OCI-M1 (cell line): ENCODE measurements at places on chromosomes 3 and 15.

GRCh38 chr3:57029924-57030323 is 30.5 kb upstream of the SPATA12 start:
- no peak for DNase-seq

- DNase-seq: no peak
These were observed 151.2 kb downstream of the PLCL2 start for GRCh38 chr3:17035966-17036365.

GRCh38 chr3:57777774-57778173 is 21.7 kb downstream of the SLMAP start:
- no peak for DNase-seq

DNA sequence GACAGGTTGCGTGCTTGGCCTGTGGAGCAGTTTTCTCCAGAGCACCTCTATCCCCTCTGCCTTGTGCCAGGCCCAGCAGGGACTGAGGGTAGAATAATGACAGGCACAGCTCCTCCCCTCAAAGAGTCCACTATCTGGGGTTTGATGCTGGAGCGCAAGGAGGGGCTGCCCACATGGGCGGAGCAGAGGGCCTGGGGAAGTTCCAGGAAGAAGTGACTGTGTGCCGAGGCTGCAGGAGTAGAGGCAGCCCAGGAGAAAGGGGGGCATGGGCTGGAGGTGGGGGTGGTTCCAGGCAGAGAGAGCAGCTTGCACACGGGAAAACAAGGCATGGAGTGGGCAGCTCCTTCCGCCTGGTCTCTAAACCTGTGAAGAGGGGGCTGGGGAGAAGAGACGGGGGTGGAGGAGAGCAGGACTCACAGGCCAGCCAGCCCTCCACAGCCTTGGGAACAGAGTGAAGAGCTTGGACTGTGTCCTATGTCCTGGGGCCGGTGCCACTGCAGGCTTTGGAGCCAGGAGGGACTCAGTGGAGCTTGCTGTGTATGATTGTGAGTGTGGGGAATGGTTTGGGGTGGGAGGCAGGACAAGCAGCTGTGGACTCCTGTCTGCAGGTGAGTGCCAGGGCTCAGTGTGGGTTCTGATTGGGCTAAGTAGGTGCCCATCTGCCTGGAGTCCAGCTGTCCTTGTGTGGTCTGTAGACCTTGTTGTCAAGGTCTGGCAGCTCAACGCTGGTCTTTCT is 48.1 kb downstream of the APBA2 start:
- peak; percentile 83 for DNase-seq

DNA sequence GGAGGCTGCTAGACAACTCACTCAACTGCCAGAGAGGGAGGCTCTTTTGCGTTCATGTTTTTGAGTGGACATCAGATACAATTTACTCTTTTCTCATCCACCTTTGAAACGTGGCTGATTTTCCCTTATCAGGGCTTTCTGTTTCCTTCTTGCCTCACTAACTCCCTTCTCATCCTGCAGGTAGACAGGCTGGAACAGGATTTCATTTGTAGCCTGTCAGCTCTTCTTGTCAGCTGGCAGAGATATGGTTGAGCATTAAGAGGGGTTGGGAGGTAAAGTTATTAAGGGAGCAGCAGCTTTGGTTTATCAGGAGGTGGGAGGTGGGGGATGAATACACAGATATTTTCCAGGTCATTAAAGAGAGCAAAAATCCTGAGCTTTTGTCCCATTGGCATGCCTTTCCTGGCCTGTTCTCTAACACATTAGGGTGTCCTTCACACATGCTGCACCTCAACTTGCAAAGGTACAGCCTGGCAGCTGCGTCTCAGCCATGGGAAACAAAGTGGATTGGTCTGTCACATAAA is 73.5 kb downstream of the PPM1L start:
- no peak for DNase-seq

DNA sequence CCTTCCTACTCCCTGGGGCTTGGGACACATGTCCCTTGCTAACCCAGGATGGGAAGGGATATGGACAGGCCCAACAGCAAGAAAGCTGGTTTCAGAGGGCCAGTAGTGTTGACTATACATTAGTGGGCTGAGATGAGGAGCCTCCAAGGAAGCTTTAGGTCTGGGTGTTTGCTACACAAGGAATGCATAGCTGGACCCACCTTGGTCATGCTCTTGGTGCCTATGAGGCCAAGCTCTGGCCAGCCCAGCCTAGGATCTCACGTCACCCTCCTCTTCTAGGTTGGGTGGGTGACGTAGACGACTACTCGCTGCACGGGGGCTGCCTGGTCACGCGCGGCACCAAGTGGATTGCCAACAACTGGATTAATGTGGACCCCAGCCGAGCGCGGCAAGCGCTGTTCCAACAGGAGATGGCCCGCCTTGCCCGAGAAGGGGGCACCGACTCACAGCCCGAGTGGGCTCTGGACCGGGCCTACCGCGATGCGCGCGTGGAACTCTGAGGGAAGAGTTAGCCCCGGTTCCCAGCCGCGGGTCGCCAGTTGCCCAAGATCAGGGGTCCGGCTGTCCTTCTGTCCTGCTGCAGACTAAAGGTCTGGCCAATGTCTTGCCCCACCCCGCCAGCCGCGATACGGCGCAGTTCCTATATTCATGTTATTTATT is 653 bp upstream of the WDR6 start:
- peak; percentile 40 for DNase-seq

DNA sequence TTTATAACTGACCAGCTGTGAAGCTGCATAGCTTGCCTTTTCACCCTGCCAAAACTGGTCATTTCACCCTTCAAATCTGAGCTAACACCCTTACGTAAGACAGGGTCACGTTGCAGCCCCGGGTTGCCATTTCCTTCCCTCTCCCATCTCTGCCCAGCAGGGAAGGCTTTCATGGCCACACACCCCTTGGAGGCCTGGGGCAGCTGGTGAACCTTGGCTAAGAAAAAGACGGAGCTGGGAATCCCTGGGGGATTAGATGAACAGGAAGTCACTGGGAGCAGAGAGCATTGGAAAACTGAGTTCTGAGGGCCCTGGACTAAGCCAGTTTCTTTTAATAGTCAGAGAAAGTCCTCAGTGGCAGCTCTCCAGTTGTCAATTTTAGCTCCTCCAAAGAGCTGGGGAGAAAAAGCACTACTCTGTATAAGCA is 67.8 kb downstream of the TTC23 start:
- DNase-seq: no peak

DNA sequence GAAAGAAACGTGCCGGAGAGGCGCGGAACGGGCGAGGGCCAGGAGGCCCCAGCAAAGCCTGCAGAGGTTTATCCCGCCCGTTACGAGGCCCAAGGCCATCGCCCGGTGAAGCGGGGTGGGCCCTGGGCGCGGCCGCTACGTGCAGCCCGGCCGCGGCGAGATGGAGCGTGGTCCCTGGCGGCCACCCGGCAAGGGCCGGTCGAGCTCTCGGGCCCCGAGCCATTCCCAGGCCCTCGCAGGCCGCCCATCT is 1.1 kb downstream of the PKM start:
- no peak for DNase-seq

- no peak for DNase-seq
These were observed 6.7 kb upstream of the IGDCC3 start for GRCh38 chr15:65384505-65384894.

DNA sequence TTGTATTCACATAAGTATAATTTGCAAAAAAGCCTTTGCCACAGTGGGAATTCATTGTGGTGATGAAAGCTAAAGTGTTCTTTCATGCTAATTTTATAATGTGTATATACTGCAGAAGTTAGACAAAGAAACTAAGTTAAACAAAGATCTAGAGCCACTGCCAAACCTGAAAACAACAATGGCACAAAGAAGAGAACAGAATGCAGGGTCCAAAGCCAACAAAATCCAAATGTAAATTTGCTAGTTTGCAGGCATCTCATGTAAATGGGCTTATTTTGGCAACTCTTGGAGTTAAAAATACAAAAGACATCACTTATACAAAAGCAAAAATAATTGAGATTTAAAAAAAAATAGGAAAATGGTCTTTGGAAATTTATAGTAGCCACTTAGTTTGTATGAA is 123.0 kb downstream of the TCF12 start:
- no peak for DNase-seq

DNA sequence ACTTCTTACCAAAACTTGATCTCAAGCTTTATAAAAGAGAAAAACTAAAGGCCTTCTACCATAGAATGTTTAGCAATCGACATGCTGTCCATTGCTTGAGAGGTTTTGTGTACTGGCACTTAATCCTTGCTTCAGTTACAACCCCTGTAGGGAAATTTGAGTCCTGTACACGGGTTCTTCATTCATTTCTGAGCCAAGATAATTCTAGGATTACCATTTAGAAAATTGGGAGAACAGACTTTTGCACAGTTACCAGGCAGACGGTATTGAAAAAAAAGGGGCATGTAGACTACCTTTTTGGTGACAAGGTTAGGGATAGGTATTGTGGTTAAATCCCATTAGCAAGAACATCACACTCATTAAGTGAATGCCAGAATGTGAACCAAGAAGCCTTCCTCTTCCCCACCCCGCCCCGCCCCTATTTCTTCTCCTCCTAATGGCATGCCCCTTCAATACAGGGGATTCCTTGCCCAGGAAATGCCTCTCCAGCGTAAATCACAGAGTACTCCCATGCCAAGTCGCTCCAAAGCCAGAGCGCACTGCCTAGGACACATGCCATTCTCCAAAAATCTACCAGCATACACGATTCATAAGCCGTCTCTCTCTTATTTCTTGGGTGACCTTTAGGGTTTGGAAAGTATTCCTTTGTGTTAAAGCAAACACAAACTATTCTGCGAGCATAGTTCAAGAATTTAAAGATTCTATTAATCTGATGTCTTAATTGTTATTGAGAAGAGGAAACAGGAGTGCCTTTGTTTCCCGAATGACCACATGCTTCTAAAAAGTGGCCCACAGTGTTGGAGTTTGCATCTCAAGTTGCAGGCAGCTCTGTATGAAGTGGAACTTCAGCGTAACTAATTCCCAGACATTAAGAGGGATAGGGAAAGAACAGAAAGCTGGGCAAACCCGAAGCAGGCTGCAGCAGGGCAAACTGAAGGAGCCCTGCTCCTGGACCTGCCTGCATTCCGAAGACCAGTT is 164.0 kb upstream of the NR2F2 start:
- no peak for DNase-seq

DNA sequence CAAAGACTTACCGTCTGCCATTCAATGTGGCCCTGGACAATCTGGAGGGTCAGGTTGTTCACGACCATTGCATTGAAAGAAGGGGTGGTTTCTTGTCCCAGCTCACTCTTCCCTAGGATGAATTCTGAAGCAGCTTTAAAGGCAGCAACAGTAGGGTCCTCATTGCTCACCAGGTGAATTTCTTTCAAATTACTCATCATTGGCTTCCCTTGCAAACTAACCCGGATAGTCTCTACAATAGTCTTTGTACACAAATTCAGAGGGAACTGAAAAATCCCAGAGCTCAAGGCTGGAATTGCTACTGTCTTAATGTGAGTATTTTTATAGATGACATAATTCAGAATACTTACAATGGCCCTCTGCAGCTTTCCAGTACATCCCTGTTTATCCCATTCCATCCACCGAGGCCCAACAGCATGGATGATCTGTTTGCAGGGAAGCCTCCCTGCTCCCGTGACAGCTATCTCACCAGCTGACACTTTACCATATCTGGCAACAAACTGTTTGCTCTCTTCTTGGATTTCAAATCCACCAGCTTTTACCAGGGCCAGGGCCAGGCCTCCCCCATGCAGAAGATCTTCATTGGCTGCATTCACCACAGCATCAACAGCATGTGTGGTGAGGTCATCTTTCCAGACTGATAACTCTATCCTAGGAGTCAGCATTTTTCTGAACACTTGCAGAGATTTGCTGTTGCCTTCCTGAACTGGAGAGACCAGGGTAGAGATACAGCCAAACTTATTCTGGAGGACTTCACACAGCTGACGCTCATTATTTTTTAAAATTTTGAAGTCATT is 8.6 kb downstream of the PARP9 start:
- no peak for DNase-seq

DNA sequence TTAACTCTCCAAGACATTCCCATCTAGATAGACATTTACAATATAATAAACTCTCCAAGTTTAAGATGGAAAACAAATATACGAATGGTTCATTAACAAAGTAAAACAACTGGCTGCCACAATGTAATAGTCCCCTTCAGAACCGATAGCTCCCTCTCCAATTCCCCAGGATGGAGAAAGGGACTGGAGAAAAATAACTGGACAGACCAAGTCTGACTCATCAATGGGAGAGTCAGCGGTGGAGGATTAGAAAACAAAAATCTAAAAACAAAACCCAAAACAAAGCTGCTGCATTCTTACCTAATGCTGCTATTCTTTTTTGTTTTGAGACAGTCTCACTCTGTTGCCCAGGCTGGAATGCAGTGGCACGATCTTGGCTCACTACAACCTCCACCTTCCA is 468.1 kb downstream of the SHQ1 start:
- DNase-seq: no peak

- no peak for DNase-seq
These were observed 73.3 kb downstream of the SETMAR start for GRCh38 chr3:4376499-4376898.

DNA sequence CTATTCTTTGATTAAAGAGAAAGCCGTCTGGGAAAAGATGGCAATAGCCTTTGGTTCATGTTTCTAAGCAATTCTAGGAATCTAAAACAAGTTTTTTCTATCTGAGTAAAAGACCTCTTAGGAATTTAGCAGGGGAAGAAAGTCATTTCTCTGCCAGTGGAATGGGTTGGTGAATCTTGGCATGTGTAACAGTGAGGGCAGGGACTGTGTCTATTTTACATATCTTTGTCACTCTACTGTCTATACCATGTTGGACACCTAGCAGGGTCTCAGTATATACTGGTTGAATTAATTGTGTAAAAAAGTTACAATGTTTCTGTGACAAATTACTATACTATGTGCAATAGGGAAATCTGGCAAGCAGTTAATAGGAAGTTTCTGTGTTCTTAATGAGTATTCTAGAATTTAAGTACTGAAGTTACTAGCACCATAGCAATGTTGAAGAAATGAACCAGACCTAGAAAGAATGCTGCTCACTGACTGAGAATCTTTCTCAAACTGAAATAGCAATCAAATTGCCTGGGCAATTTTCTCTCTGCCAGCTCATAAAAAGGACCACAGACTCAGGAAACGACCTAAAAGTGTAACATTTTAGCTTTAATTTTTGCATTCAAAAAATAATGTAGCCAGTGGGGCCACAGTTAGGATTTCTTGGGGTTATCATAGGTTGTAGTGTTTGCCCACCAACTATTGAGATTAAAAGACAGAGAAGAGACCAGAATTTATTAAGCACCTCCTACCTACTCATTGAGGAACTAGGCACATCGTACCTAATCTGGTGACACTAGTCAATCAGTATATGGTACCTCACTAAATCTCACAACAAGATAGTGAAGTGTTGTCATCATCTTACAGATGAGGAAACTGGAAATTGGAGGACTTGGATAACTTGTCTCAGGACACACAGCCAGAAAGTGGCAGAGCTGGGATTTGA is 56.2 kb upstream of the LEKR1 start:
- no peak for DNase-seq

GRCh38 chr15:89845305-89845893 is 30.7 kb upstream of the ANPEP start:
- no peak for DNase-seq
